Adrenal gland (tissue), 19 donors: ENCODE measurements at places on chromosomes 12 and 14.

- H3K27ac ChIP-seq: no peak overlapping the region
- H3K4me3 ChIP-seq: no peak overlapping the region
- no peak for DNase-seq
- H3K27me3 ChIP-seq: no peaks in the 10 kb centered on the region
- H3K36me3 ChIP-seq: no peaks in the 10 kb centered on the region
Measured at GRCh38 chr12:54584128-54584527, 4.3 kb downstream of the PPP1R1A start.

DNA sequence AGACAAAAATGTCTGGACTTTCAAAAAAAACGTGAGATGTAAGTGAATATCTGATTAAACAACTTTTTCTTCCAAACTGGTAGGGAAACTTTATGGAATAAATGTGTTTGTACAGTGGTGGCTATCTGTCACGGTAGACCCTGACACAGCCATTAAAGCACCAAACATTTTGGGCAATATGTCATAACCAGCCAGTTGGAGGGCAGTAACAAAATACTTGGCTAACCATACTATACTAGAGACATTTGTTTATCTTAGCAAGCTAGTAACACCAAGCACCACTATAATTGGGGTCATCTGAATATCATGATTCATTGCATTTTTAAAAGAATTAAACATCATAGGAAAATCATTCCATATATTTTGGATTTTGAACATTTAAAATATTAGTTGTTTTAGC, 6.0 kb upstream of the MYF6 start:
- H3K36me3 ChIP-seq: no peaks in the 10 kb centered on the region
- no peak overlapping the region for H3K4me3 ChIP-seq
- no peaks in the 10 kb centered on the region for H3K4me1 ChIP-seq
- no peak for DNase-seq
- H3K27ac ChIP-seq: no peak overlapping the region

- no peak for DNase-seq
- no peaks in the 10 kb centered on the region for H3K27me3 ChIP-seq
- no peaks in the 10 kb centered on the region for H3K36me3 ChIP-seq
- H3K4me1 ChIP-seq: no peaks in the 10 kb centered on the region
Measured at GRCh38 chr14:65864984-65865383, 452.5 kb downstream of the FUT8 start.

DNA sequence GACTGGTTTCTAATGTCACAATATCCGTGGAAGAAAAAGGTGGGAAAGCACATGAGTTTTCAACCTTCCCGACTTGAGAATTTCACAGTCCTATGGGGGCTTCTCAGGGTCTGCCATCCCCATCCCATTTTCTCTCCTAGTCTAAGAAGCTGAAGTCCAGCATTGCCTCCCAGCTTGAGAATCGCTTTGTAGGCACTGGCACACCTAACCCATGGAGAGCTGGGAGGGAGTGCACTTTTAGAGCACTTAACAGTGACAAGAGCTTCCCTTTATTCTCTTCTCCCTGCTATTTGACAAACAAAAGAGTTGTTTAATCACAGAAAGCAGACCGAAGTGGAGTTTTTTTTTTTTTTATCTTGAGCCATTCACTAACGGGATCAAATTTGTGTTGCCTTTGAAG, 22.8 kb upstream of the SRRM4 start:
- H3K36me3 ChIP-seq: no peaks in the 10 kb centered on the region
- H3K27me3 ChIP-seq: no peaks in the 10 kb centered on the region
- H3K4me3 ChIP-seq: no peak overlapping the region
- no peak overlapping the region for H3K27ac ChIP-seq

GRCh38 chr14:53741479-53742232, 215.0 kb downstream of the BMP4 start:
- no peaks in the 10 kb centered on the region for H3K27me3 ChIP-seq
- no peak overlapping the region for H3K4me3 ChIP-seq
- H3K4me1 ChIP-seq: no peaks in the 10 kb centered on the region
- no peak for DNase-seq

GRCh38 chr12:74791365-74791764, 253.7 kb downstream of the ATXN7L3B start:
- no peak overlapping the region for H3K4me3 ChIP-seq
- H3K36me3 ChIP-seq: no peaks in the 10 kb centered on the region

DNA sequence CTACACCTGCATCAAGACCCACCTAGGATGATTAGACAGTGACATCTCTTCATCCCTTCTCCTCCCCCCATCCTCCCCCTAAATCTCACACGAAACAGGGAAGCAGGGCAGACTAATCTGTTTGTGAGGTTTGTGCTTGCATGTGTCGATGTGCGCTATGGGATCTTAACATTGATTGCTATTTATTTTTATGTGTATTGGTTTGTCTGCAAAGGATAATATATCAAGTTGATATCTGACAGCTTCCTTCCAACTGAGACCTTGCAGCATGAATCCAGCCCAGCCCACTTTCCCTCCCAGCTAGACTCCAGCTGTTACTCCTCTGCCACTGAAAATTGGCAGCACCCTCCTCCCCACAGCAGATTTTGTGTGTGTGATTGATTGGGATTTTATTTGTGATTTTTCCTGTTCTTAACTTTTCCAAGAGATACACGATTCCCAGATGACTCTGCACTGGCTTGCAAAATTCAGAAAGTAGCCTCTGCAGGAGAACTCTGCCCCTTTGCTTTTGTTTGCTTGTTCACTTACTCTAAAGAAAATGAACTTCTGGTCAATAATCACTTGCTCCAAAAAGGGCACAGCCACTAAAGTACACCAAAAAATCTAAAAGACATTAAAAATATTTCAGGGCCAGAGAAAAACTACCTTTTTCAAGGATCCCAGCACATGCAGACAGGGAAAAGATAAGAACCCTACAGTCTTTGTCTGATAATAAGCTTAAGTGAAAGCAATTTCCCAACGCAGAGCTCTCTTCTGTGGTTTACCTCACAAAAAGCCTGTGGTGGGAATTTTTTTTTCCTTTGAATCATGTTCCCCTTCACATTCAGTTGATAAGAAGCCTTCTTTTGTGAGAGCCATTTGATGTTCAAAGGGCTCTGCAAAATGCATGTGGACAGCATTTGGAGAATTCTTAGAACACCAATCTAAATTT, 222.1 kb downstream of the RPS29 start:
- peak; percentile 72 for DNase-seq
- H3K36me3 ChIP-seq: no peaks in the 10 kb centered on the region
- H3K27ac ChIP-seq: peak overlapping the region; percentile 44

DNA sequence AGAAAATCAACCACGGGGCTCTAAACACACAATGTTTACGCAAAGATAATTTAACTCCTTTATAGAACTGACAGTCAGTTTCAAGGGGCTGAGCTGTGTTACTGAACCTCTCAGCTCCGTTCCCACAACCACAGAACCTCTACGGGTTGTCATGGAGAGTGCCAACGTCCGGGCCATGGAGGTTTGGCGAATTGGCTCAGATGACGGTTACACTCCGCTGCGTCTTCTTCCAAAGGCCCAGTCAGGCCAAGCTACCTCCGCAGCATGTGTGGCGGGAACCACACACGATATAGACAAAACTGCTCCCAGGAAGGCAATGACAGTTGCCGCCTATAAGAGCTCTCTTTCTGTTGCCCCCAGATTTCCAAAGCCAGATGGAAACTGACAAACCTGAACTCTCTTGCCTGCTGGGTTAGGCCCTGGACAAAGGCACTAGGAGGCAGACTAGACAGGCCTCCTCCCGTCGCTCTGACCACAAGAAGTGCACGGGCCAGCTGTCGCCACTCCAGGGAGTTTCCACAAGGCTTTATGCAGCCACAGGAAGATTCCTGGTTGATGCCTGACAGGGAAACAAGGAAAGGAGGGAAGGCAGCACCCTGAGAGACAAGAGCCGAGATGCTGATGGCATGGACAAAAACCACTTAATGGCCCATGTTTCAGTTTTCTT, 30.3 kb downstream of the CCDC88C start:
- no peaks in the 10 kb centered on the region for H3K4me1 ChIP-seq
- H3K27ac ChIP-seq: no peak overlapping the region
- no peak for DNase-seq
- H3K27me3 ChIP-seq: no peaks in the 10 kb centered on the region

- H3K27me3 ChIP-seq: no peaks in the 10 kb centered on the region
- no peak overlapping the region for H3K27ac ChIP-seq
- H3K4me1 ChIP-seq: no peaks in the 10 kb centered on the region
- no peak overlapping the region for H3K4me3 ChIP-seq
Measured at GRCh38 chr14:92135269-92135668, 13.5 kb downstream of the CPSF2 start.
